SJSA1 (cell line): ENCODE measurements at places on chromosomes 2 and 18. TPM values are rescaled to one million over a fixed set of nuclear protein-coding genes. Genes with fewer than 3 reads are reported as not detected.

The COL3A1 gene
- 1,297 and 1,854 TPM in 2 replicates for total RNA-seq

The B4GALT6 gene
- 0.09 and 0.66 TPM in 2 replicates for total RNA-seq

The WDR54 gene
- total RNA-seq = 13.8 and 15.2 TPM in 2 replicates

The FRZB gene
- total RNA-seq = 0.03 TPM in 1 of 2 replicates, not detected in the other

The GRB14 gene
- total RNA-seq = not detected in 2 replicates

The PRKAG3 gene
- not detected in 2 replicates for total RNA-seq

The KLHL41 gene
- total RNA-seq = 0.24 TPM in 1 of 2 replicates, not detected in the other

The IL36A gene
- not detected in 2 replicates for total RNA-seq

The RIF1 gene
- total RNA-seq = 48.1 and 52.4 TPM in 2 replicates

The TMEM127 gene
- 24.3 and 25.1 TPM in 2 replicates for total RNA-seq

The NLRC4 gene
- not detected in 2 replicates for total RNA-seq

The DIS3L2 gene
- total RNA-seq = 20.6 and 29.8 TPM in 2 replicates

DNA sequence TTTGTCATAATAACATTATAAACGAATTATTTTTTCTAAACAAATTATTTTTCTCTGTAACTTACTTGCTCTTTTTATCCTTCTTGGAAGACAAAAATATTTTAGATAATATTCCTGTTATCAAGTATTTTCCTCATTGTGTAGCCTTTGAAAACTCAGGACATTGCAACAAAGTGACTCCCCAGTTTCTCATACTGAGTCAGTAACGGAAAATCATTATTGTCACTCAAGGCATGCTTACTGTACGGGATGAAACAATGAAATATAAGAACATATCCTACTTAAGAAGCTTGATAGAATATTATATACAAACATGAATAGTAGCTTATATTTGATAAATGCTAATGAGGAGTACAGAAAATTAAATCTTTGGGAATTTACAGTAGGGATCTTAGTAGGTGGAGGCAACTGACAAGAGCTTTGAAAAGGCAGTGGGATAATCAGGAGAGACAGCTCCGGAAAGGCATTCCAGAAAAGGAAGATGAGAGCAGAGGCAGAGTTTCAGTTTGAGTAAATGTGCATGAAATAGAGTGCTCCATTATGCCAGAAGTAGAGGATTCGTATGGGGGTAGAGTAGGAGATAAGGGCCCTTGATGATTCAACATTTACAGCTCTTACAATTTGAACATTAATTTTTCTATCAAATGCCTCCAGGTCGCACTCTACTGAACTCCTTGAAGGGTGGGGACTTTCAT lies 14.0 kb upstream of the YES1 start:
- no peak for DNase-seq
- H3K4me3 ChIP-seq = no peak overlapping the region
- H3K27ac ChIP-seq = no peak overlapping the region
- no peaks in the 10 kb centered on the region for H3K36me3 ChIP-seq
- peaks cover 12% of the 10 kb centered on the region for H3K4me1 ChIP-seq

GRCh38 chr18:31049189-31049588 lies 6.6 kb upstream of the DSC3 start:
- no peak for DNase-seq
- H3K27ac ChIP-seq = no peak overlapping the region
- no peaks in the 10 kb centered on the region for H3K36me3 ChIP-seq
- H3K4me3 ChIP-seq = no peak overlapping the region
- H3K27me3 ChIP-seq = no peaks in the 10 kb centered on the region

- H3K36me3 ChIP-seq = no peaks in the 10 kb centered on the region
- no peaks in the 10 kb centered on the region for H3K4me1 ChIP-seq
- no peak for DNase-seq
- no peaks in the 10 kb centered on the region for H3K27me3 ChIP-seq
- H3K27ac ChIP-seq = no peak overlapping the region
These were observed 131.8 kb downstream of the FAM210A start for GRCh38 chr18:13594551-13594950.

- no peaks in the 10 kb centered on the region for H3K27me3 ChIP-seq
- H3K36me3 ChIP-seq = peaks cover 5% of the 10 kb centered on the region
- peak overlapping the region; percentile 98 for H3K27ac ChIP-seq
- H3K4me1 ChIP-seq = 0 out of 2 replicates have a peak, but pooled peaks cover 7% of the 10 kb centered on the region
- H3K4me3 ChIP-seq = peak overlapping the region; percentile 85
These were observed 1.4 kb upstream of the ZNF804A start for GRCh38 chr2:184596819-184597411.

GRCh38 chr2:42196403-42197267 lies 27.5 kb downstream of the EML4 start:
- peaks cover 24% of the 10 kb centered on the region for H3K4me1 ChIP-seq
- no peak overlapping the region for H3K4me3 ChIP-seq
- H3K27me3 ChIP-seq = no peaks in the 10 kb centered on the region
- H3K36me3 ChIP-seq = no peaks in the 10 kb centered on the region; the same call in 1 of the 2 replicates

GRCh38 chr2:71748227-71748626 lies 294.9 kb downstream of the DYSF start:
- DNase-seq = no peak
- no peaks in the 10 kb centered on the region for H3K27me3 ChIP-seq

GRCh38 chr2:96198921-96199320 lies 9.7 kb downstream of the STARD7 start:
- no peaks in the 10 kb centered on the region for H3K27me3 ChIP-seq
- peaks cover 25% of the 10 kb centered on the region for H3K4me1 ChIP-seq
- H3K4me3 ChIP-seq = no peak overlapping the region
- no peak overlapping the region for H3K27ac ChIP-seq
- no peak for DNase-seq
- H3K36me3 ChIP-seq = peaks cover 25% of the 10 kb centered on the region

DNA sequence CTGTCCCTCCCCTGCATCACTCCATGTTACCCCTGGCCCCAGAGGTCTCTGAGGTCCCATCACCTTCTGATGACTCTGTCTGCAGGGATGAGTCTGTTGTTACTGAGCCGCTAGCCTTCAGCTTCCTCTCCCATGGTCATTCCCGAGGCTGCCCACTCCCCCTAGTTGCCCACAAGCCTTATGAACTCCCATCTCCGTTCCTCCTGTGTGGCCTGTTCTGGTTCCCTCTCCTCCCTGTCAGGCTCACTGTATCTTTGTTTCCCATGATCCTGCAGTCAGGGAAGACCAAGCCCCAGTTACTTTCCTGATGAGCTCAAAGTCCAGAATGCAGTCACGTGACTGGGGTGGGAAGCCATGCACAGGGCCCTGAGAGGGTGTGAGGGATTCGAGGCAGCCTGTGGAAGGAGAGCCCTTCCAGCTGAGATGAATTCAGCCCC lies 39.5 kb downstream of the INPP4A start:
- H3K27ac ChIP-seq = no peak overlapping the region
- H3K4me3 ChIP-seq = no peak overlapping the region
- no peaks in the 10 kb centered on the region for H3K4me1 ChIP-seq
- DNase-seq = no peak

- H3K27me3 ChIP-seq = peaks cover 20% of the 10 kb centered on the region
- DNase-seq = no peak
- H3K27ac ChIP-seq = no peak overlapping the region
- no peaks in the 10 kb centered on the region for H3K4me1 ChIP-seq
- H3K4me3 ChIP-seq = no peak overlapping the region
- no peaks in the 10 kb centered on the region for H3K36me3 ChIP-seq
These were observed 1.1 kb upstream of the DPP4 start for GRCh38 chr2:162074928-162075688.

DNA sequence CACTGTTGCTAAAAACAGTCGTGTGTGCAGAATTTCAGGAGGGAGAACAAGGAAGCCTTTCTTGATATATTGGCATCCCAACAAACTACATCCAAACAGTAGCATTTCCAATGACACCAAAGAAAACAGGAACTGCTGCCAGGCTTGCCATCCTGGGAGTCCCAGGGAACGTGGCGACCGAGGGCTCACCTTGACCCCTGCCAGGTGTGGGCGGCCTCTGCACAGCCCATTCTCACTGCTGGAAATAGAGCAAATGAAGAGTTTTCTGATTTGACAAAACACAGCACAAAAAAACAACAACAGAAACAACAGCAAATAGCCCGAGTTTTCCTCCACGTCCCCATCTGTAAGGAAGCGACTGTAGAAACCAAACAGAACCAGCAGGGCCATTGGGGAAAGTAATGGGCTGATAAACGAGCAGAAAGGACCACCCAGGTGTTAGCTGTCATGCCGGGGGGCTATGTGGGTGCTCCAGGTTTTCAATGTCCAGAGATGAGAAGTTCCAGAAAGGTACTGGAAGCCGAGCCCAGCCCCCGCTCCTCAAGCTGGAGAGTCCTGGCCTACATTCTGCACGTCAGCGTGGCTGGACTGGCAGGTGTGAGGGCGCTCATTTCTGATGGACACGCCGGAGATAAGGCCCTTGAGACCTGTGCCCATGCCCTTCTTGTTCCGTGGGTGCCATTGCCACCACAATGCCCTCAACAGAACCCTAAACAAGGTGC lies 80.8 kb downstream of the TWIST2 start:
- no peak overlapping the region for H3K27ac ChIP-seq
- H3K36me3 ChIP-seq = no peaks in the 10 kb centered on the region
- no peaks in the 10 kb centered on the region for H3K27me3 ChIP-seq
- peaks cover 14% of the 10 kb centered on the region for H3K4me1 ChIP-seq
- peak; percentile 29 for DNase-seq

- peak overlapping the region; percentile 44 for H3K27ac ChIP-seq
- H3K27me3 ChIP-seq = no peaks in the 10 kb centered on the region
- H3K36me3 ChIP-seq = no peaks in the 10 kb centered on the region
- H3K4me3 ChIP-seq = no peak overlapping the region
These were observed 234.2 kb downstream of the CDH2 start for GRCh38 chr18:27942706-27943105.

GRCh38 chr2:197360744-197361156 lies 50.2 kb upstream of the ANKRD44 start:
- no peak overlapping the region for H3K27ac ChIP-seq
- no peak overlapping the region for H3K4me3 ChIP-seq
- no peaks in the 10 kb centered on the region for H3K36me3 ChIP-seq
- DNase-seq = peak; percentile 42
- H3K27me3 ChIP-seq = no peaks in the 10 kb centered on the region

- no peak overlapping the region for H3K27ac ChIP-seq
- H3K4me3 ChIP-seq = no peak overlapping the region
- no peaks in the 10 kb centered on the region for H3K27me3 ChIP-seq
- no peaks in the 10 kb centered on the region for H3K4me1 ChIP-seq
- DNase-seq = no peak
These were observed 116.3 kb upstream of the ID2 start for GRCh38 chr2:8565399-8566154.

- H3K27me3 ChIP-seq = 0 out of 2 replicates have a peak, but pooled peaks cover 2% of the 10 kb centered on the region
- no peak overlapping the region for H3K4me3 ChIP-seq
- DNase-seq = no peak
- peaks cover 16% of the 10 kb centered on the region for H3K36me3 ChIP-seq
- peaks cover 7% of the 10 kb centered on the region; the same call in 1 of the 2 replicates for H3K4me1 ChIP-seq
These were observed 10.9 kb downstream of the ALS2 start for GRCh38 chr2:201769666-201770373.

DNA sequence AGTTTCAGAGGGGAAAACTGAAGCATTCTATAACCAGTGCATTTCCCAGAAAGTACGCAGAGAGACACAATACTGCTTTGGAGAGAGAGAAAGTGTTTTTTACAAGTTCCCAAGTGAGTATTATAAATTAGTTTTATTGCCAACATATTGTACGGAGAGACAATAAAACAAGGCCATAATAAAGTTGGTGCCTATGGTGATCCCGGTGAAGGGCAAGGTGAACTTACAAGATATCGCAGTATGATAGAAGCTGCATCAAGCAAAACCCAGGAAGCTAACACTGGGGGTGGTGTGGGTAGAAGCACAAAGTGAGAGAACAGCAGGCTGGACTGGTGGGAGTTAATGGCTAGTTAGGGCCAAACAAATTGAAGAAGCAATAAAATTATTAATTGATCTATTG lies 7.5 kb downstream of the TMSB10 start:
- no peaks in the 10 kb centered on the region for H3K27me3 ChIP-seq
- DNase-seq = no peak
- H3K36me3 ChIP-seq = peaks cover 18% of the 10 kb centered on the region
- H3K4me3 ChIP-seq = no peak overlapping the region
- no peak overlapping the region for H3K27ac ChIP-seq
- H3K4me1 ChIP-seq = peaks cover 29% of the 10 kb centered on the region

- H3K27me3 ChIP-seq = no peaks in the 10 kb centered on the region
- no peak for DNase-seq
- no peaks in the 10 kb centered on the region for H3K4me1 ChIP-seq
- H3K27ac ChIP-seq = no peak overlapping the region
These were observed 37.6 kb upstream of the PMAIP1 start for GRCh38 chr18:59861963-59862819.

- H3K36me3 ChIP-seq = no peaks in the 10 kb centered on the region
- H3K4me3 ChIP-seq = no peak overlapping the region
- H3K4me1 ChIP-seq = no peaks in the 10 kb centered on the region
- no peak overlapping the region for H3K27ac ChIP-seq
These were observed 234.8 kb upstream of the PIK3C3 start for GRCh38 chr18:41720226-41720625.

DNA sequence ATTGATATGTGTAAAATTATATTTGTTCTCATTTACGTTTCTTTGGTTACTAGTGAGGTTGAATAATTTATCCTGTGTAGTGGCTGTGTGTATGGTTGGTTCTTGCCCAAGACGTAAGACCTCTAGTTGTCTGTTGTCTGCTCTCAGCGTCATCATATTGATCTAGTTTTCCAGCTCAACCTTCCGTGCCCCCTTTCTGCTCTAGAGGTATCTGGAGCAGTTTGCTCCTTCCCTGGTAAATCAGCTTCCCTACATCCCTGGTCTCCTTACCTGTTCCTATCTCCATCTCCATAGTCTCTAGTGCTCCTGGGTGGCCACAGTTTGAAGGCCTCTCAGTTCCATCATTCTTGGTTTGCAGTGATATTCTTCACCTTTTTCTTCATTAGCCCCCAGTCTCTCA lies 1.2 kb downstream of the SMYD5 start:
- H3K4me3 ChIP-seq = peak overlapping the region; percentile 92
- H3K27me3 ChIP-seq = no peaks in the 10 kb centered on the region; the same call in 1 of the 2 replicates
- no peak for DNase-seq
- peaks cover 9% of the 10 kb centered on the region for H3K4me1 ChIP-seq
- peaks cover 5% of the 10 kb centered on the region for H3K36me3 ChIP-seq

DNA sequence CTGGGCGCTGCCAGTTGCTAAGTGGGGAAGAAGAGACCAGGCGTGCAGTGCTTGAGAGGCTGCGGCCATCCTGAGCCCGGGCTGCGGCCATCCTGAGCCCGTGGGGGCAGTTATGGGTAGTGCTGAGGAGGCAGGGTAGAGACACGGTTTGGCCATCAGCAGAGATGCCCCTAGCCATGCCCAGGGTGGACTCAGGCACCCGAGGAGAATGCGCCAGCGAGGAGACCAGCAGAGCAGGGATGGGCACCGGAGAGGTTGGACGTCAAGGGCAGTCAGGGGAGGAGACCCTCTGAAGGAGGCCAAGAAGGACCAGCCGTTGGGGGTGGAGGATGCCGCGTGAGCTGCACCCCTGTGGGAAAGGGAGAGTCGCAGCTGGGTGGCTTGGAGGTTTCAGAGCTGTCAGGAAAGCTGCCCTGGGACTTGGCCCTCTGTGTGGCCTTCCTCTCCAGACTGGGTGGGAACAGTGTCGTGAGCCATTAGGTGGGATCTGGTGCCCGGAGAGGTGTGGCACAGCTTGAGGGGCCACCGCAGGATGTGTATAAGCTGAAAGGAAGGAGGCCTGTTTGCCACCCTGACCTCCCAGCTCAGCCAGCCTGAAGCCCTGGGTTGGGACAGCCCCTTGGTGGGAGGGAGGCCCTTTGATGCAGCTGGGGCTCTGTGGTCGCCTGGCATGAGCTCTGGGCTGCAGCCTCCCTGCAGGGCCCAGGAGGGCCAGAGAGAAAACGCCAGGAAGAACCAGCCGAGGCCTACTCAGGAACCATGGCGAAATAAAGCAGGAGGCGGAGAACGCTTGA lies 56.0 kb downstream of the SH3BP4 start:
- no peak overlapping the region for H3K4me3 ChIP-seq
- DNase-seq = peak; percentile 66
- H3K4me1 ChIP-seq = peaks cover 52% of the 10 kb centered on the region
- peak overlapping the region; percentile 18; the same call in 1 of the 2 replicates for H3K27ac ChIP-seq
- peaks cover 94% of the 10 kb centered on the region for H3K36me3 ChIP-seq
- no peaks in the 10 kb centered on the region for H3K27me3 ChIP-seq

GRCh38 chr2:192391041-192391440 lies 196.3 kb upstream of the TMEFF2 start:
- no peak overlapping the region for H3K27ac ChIP-seq
- no peaks in the 10 kb centered on the region for H3K36me3 ChIP-seq
- H3K4me1 ChIP-seq = no peaks in the 10 kb centered on the region
- no peaks in the 10 kb centered on the region for H3K27me3 ChIP-seq
- H3K4me3 ChIP-seq = no peak overlapping the region
